Articular chondrocyte of knee joint (primary cell): ENCODE measurements at places on chromosomes 3 and 15. TPM values are rescaled to one million over a fixed set of nuclear protein-coding genes. Genes with fewer than 3 reads are reported as not detected.

CCR1 gene
- 0.65 and 1.3 TPM in 2 replicates for total RNA-seq

TCAIM gene
- total RNA-seq, result 28.9 and 30.3 TPM in 2 replicates

IFT57 gene
- total RNA-seq, result 71.9 and 81.5 TPM in 2 replicates

TMEM207 gene
- not detected in 2 replicates for total RNA-seq

STIMATE gene
- 10.2 and 12.8 TPM in 2 replicates for total RNA-seq

GPX1 gene
- 181 and 215 TPM in 2 replicates for total RNA-seq

SNURF gene
- total RNA-seq, result 11.4 and 11.7 TPM in 2 replicates

CYP1A2 gene
- total RNA-seq, result not detected in 2 replicates

GOLGA6D gene
- not detected in 2 replicates for total RNA-seq

SEMA3F gene
- 9.5 and 14.2 TPM in 2 replicates for total RNA-seq

HRG gene
- not detected in 2 replicates for total RNA-seq

GHRL gene
- 0.52 TPM in 1 of 2 replicates, not detected in the other for total RNA-seq

CLRN1 gene
- total RNA-seq, result not detected in 2 replicates

KBTBD8 gene
- 7.3 and 11.3 TPM in 2 replicates for total RNA-seq

EPHA3 gene
- total RNA-seq, result 0.26 and 0.54 TPM in 2 replicates

CLDN16 gene
- total RNA-seq, result not detected in 2 replicates

GOLGA8J gene
- 0.22 and 0.52 TPM in 2 replicates for total RNA-seq

SNTN gene
- total RNA-seq, result not detected in 2 replicates

EXD1 gene
- total RNA-seq, result not detected in 2 replicates

GOLGA6A gene
- total RNA-seq, result 0.11 and 0.13 TPM in 2 replicates

LRRC2 gene
- total RNA-seq, result 10.5 and 18.0 TPM in 2 replicates

SYNPR gene
- total RNA-seq, result not detected in 2 replicates

NGLY1 gene
- 33.7 TPM in 2 replicates for total RNA-seq

EOGT gene
- 67.2 and 74.9 TPM in 2 replicates for total RNA-seq

AP3B2 gene
- total RNA-seq, result 1.0 and 1.4 TPM in 2 replicates

VWA5B2 gene
- not detected in 2 replicates for total RNA-seq

MOBP gene
- not detected in 2 replicates for total RNA-seq

KLHL40 gene
- total RNA-seq, result not detected in 2 replicates

DUOXA1 gene
- under 0.01 TPM in 2 replicates for total RNA-seq

SNAPC5 gene
- total RNA-seq, result 15.0 and 19.1 TPM in 2 replicates

FAM131A gene
- 13.1 and 14.9 TPM in 2 replicates for total RNA-seq

TRPM1 gene
- total RNA-seq, result not detected in 2 replicates

HRH1 gene
- total RNA-seq, result 34.6 and 41.0 TPM in 2 replicates

GOLGA8S gene
- total RNA-seq, result 0.13 and 0.22 TPM in 2 replicates

CAMK1 gene
- total RNA-seq, result 21.3 and 25.4 TPM in 2 replicates

CAND2 gene
- total RNA-seq, result 6.7 and 6.9 TPM in 2 replicates

GOLGA8H gene
- 1.4 and 1.9 TPM in 2 replicates for total RNA-seq

REC114 gene
- total RNA-seq, result not detected in 2 replicates

CFAP91 gene
- 1.3 and 1.4 TPM in 2 replicates for total RNA-seq

PCSK6 gene
- total RNA-seq, result 0.13 and 0.43 TPM in 2 replicates

FAM162A gene
- 23.8 and 26.4 TPM in 2 replicates for total RNA-seq

ANO10 gene
- 50.6 and 59.1 TPM in 2 replicates for total RNA-seq

TRPC1 gene
- 29.0 and 40.8 TPM in 2 replicates for total RNA-seq

ADGRG7 gene
- 0.11 TPM in 1 of 2 replicates, not detected in the other for total RNA-seq

CHAC1 gene
- 9.8 and 14.0 TPM in 2 replicates for total RNA-seq

CNTN6 gene
- under 0.01 TPM in 1 of 2 replicates, not detected in the other for total RNA-seq

SLC2A2 gene
- not detected in 2 replicates for total RNA-seq

BFSP2 gene
- total RNA-seq, result not detected in 2 replicates

TGM4 gene
- total RNA-seq, result not detected in 2 replicates

CHCHD4 gene
- total RNA-seq, result 10.7 and 11.4 TPM in 2 replicates

PFN2 gene
- total RNA-seq, result 212 and 218 TPM in 2 replicates
